Natural killer cell (primary cell): ENCODE measurements at places on chromosomes 12 and 14. TPM values are rescaled to one million over a fixed set of nuclear protein-coding genes. Genes with fewer than 3 reads are reported as not detected.

RPL10L gene
- total RNA-seq, result not detected

NUBPL gene
- 8.5 TPM for total RNA-seq

RTN1 gene
- 2.3 TPM for total RNA-seq

GZMB gene
- 1,384 TPM for total RNA-seq

DTX3 gene
- total RNA-seq, result 65.1 TPM

WNT1 gene
- 1.1 TPM for total RNA-seq

TAMALIN gene
- total RNA-seq, result 424 TPM

EIF2S3B gene
- 0.88 TPM for total RNA-seq

OR6C75 gene
- not detected for total RNA-seq

C12orf54 gene
- not detected for total RNA-seq

ARHGDIB gene
- total RNA-seq, result 838 TPM

ADAM21 gene
- not detected for total RNA-seq

CCDC177 gene
- not detected for total RNA-seq

APOF gene
- total RNA-seq, result not detected

ART4 gene
- total RNA-seq, result not detected

PZP gene
- total RNA-seq, result not detected

LPAR5 gene
- total RNA-seq, result 17.3 TPM

SELPLG gene
- total RNA-seq, result 201 TPM

SLC25A47 gene
- 0.20 TPM for total RNA-seq

CLEC4D gene
- 1.7 TPM for total RNA-seq

CFAP251 gene
- total RNA-seq, result 0.59 TPM

SLC6A15 gene
- total RNA-seq, result not detected

SOS2 gene
- total RNA-seq, result 69.5 TPM

SERPINA4 gene
- not detected for total RNA-seq

OTOGL gene
- not detected for total RNA-seq

RNFT2 gene
- 4.0 TPM for total RNA-seq

NR1H4 gene
- not detected for total RNA-seq

DNAH10 gene
- 0.43 TPM for total RNA-seq

RASSF9 gene
- total RNA-seq, result not detected

A2M gene
- not detected for total RNA-seq

FAIM2 gene
- 0.09 TPM for total RNA-seq

LIN7A gene
- 0.12 TPM for total RNA-seq

ERBB3 gene
- total RNA-seq, result 0.66 TPM

LBHD2 gene
- total RNA-seq, result not detected

NFATC4 gene
- total RNA-seq, result not detected

OR4E2 gene
- total RNA-seq, result not detected

GARIN6 gene
- total RNA-seq, result not detected

OR10A7 gene
- total RNA-seq, result not detected
